NCI-H526 (cell line): ENCODE measurements at places on chromosomes 5 and 9.

GRCh38 chr9:109498195-109499092 lies at the start of gene PTPN3:
TSS of gene PTPN3 (minus strand) at chr9:109498307. CDS start at chr9:109463434, 34,873 bp downstream.
- peak; percentile 47 for DNase-seq

DNA sequence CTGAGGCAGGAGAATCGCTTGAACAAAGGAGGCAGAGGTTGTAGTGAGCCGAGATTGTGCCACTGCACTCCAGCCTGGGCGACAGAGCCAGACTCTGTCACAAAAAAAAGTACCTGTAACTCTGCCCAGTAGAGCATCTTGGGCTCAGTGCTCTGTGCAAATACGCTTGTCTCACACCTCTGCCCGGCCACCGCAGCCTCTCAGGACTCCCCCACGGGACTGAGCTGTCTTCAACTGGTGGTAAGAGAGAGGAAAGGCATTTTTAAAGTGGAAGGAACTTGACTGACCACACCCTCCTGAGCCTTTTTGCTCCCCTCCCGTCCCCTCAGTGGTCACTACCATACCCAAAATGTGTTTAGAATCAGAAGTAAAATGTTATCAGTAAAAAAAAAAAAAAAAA lies 174.3 kb upstream of the PIK3R1 start:
- DNase-seq = no peak

GRCh38 chr5:166317425-166317824 lies 1974.0 kb upstream of the WWC1 start:
- no peak for DNase-seq

- no peak for DNase-seq
Measured at GRCh38 chr5:173954671-173955521, 34.1 kb upstream of the C5orf47 start.

- no peak for DNase-seq
Measured at GRCh38 chr5:34841816-34842215, 2.9 kb downstream of the TTC23L start.

GRCh38 chr5:912280-913091 lies 19.8 kb downstream of the TRIP13 start:
- DNase-seq = no peak

DNA sequence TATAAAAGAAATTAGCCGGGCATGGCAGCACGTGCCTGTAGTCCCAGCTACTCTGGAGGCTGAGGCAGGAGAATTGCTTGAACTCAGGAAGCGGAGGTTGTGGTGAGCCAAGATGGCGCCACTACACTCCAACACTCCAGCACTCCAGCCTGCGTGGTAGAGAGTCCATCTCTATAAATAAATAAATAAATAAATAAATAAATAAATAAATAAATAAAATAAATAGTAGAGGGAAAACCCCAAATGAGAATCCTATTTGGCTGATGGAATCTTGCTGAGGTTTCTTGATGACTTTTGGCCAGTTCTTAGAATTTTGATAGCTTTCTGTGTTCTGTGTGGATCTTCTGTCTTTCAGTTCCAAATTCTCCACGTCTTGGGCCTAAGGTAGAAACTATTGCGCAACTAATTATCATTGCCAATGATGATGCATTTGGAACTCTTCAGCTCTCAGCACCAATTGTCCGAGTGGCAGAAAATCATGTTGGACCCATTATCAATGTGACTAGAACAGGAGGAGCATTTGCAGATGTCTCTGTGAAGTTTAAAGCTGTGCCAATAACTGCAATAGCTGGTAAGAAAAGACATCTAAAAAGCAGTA lies 126.9 kb downstream of the ADGRV1 start:
- no peak for DNase-seq

GRCh38 chr9:128411364-128412119 lies 9.1 kb upstream of the CERCAM start:
- no peak for DNase-seq

DNA sequence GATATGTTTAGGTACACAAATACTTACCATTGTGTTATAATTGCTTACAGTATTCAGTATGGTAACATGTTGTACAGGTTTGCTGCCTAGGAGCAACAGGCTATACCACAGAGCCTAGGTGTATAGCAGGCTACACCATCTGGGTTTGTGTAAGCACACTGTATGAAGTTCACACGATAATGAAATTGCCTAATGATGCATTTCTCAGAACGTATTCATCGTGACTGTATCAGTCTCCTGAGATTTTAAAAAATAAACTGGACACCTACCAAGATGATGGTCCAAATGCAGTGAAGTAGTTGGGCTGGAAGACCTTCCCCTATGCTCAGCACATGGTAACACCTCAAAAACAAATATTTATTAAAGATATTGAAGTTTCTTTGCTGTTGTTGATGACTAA lies 103.3 kb upstream of the NFIB start:
- no peak for DNase-seq

GRCh38 chr5:169869066-169869465 lies 111.2 kb downstream of the INSYN2B start:
- DNase-seq = no peak
